ENCODE measurements at places on chromosomes 6 and 20. TPM values are rescaled to one million over a fixed set of nuclear protein-coding genes. Genes with fewer than 3 reads are reported as not detected.

DNA sequence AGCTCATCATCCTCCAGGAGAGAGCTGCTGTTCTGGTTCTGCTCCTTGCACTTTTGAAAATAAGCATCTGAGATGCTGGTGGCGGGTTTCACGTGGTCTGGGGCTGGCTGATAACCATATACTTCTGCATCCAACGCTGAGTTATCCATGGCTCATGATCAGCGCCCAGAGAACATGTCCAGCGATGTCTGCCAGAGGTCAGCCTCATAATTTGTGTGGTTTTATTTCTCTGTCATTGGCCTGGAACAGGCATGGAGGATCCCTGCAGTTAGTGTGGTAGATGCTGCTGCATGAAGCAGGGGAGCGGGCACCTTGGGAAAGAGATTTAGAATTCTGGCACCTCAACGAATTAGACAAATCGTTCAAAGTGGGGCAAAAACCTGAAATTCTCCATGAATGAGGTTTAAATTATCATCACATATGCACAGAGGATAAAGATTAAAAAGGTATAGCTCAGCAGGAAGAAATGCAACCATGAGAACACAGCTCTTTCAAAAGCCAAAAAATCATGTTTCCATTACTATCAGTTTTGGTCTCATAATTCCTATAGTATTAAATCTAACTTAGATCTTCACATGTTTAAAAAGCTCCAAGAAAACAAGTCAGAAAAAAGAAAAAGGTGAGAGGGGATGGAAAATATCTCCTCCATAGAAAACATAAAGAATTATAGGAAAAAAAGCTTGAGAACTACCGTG is 157.2 kb downstream of the SOD2 start:
- peak; percentile 44 for DNase-seq

DNA sequence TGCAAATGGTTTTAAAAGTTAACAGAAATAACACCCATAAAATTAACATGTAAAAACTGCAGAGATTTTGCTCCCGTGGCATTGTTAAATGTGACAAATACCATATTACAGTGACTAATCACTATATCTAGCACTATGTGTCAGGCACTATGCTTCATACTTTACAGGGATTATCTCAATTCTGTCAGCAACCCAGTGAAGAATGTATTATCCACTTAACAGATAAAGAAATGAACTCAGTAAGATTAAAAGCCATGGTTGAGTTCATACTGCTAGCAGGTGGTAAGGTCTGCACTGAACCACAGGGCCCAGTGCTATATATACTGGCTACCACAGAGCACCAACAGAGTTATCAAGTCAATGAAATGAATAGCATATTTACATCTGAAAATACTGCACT is 65.4 kb downstream of the RWDD2A start:
- no peak for DNase-seq

The TCF21 gene
- not detected for polyA plus RNA-seq

The XKR7 gene
- polyA plus RNA-seq, result 0.04 TPM

The CRISP2 gene
- polyA plus RNA-seq, result not detected
